ENCODE measurements at places on chromosomes 3 and 15.
A peak's percentile ranks its signal among the peaks of the same experiment; 100 is the strongest.

DNA sequence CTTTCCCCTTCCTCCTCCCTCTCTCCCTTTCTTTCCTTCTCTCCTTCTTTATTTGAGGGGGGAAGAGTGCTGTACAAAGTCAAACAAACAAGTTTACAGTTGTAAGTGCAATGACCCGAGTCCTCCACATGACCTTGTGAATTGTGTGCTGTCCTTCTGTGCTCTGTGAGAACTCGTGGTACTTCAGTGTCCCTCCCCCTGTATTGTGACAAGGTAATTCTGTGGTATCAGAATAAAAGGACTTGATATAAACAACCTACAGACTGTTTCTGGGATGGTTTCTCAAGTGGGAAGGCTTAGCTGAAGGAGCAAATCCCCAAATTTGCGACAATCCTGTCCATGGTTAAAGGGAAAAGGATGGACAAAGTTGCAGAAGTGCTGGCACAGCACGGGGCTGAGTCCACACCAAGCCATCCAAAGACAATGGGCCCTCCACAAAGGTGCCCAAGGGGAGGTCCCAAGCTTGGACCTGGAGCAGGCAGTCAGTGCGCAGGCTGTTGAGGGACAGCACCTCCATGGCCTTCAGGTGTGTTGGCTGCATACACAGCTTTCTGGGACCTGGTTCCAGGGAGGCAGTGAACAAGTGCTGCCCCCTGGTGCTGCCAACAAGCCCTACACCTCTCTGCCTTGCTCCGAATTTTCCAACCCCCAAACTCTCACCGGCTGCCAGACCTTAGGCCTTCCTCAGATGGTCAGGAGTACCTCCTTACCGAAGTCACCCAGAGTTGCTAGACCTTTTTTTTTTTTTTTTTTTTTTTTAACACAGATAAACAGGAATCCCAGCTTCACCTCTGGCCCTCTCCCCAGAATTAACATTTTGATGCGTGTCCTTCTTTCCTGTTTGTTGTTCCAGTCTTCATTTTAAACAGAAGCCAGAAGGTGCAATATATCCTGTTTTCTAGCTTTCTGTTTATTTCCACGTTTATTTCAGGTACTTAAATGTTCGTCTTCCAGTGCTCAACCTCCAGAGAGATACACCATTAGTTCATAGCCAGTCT, 2.6 kb upstream of the APEH start:
- peak; percentile 71 for DNase-seq

- DNase-seq: no peak
Observed at GRCh38 chr15:55552926-55553325, 35.2 kb downstream of the PYGO1 start.

DNA sequence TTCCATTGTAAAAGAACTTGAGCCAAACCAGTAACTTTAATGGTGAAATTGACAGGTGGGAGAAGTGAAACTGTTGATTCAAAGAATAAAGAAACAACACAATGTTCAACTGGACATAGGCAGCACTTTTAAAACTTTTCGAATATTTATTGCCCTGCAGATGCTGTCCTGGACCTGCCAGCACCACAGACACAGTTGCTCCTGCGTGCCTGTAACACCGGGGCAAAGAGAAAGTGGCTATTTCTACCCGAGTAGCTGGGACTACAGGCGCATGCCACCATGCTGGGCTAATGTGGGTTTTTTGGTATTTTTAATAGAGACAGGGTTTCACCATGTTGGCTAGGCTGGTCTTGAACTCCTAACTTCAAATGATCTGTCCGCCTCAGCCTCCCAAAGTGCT, 7.4 kb downstream of the IL5RA start:
- no peak for DNase-seq

DNA sequence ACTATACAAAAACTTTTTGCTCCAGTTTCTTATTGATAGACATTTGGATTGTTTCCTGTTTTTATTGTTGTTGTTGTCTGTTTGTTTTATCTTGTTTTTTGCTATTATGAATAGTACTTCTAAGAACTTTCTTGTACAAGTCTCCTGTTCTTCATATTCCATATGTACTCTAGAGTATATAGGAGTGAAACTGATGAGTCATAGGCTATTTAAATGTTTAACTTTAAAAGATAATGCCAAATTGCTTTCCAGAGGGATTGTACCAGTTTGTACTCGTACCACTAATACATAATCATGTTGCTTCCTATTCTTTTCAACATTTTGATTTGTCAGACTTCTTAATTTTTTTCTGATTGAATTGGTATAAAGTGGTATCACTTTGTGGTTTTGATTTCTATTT, 19.6 kb downstream of the LRRC49 start:
- DNase-seq: no peak

GRCh38 chr3:51382947-51383578, 2.0 kb upstream of the MANF start:
- DNase-seq: no peak

GRCh38 chr3:128917291-128917690, 37.9 kb downstream of the ACAD9 start:
- no peak for DNase-seq

DNA sequence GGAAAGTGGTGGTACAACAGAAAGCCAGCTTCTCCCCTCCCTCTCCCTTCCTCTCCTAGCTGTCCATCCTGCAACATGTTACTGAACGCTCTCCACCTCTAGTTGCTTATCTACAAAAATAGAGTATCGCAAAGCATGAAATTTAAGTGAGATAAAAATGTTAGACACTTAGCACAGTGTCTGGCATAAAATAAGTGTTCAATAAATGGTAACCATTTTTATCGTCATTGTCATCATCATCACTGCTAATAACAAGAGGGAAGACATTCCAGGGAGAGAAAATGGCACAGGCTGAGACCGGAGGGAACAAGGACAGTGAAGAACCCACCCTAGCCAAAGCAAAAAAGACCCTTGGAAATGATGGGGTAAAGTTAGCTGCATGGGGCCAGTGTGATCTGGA, 38.7 kb upstream of the SKOR1 start:
- DNase-seq: no peak

All from activated CD4-positive, alpha-beta T cell treated with anti-CD3 and anti-CD28 coated beads, Interleukin-2, amount 50 U/mL, for 4 hours (primary cell).